ENCODE measurements at places on chromosomes 13 and 19. TPM values are rescaled to one million over a fixed set of nuclear protein-coding genes. Genes with fewer than 3 reads are reported as not detected.

The MEDAG gene
- polyA plus RNA-seq: 1.7 TPM

The BBC3 gene
- 1.8 TPM for polyA plus RNA-seq

The SRRM5 gene
- polyA plus RNA-seq: 0.71 TPM

The CPT1C gene
- polyA plus RNA-seq: 1.8 TPM

The CEACAM7 gene
- polyA plus RNA-seq: 59.6 TPM

The TSKS gene
- polyA plus RNA-seq: 0.55 TPM

The PRODH2 gene
- not detected for polyA plus RNA-seq

The STAP2 gene
- polyA plus RNA-seq: 126 TPM

The SLITRK1 gene
- polyA plus RNA-seq: not detected

The CIRBP gene
- polyA plus RNA-seq: 231 TPM

The RUBCNL gene
- 0.28 TPM for polyA plus RNA-seq

The KLK15 gene
- polyA plus RNA-seq: not detected

The FXYD3 gene
- 697 TPM for polyA plus RNA-seq

The ALDH16A1 gene
- 29.9 TPM for polyA plus RNA-seq

The SIAH3 gene
- 0.01 TPM for polyA plus RNA-seq

The C19orf85 gene
- polyA plus RNA-seq: not detected

The LIM2 gene
- not detected for polyA plus RNA-seq

The ZNF726 gene
- 2.0 TPM for polyA plus RNA-seq

The COX6B1 gene
- polyA plus RNA-seq: 1,339 TPM

The RDH8 gene
- polyA plus RNA-seq: not detected

The LGALS7 gene
- 405 TPM for polyA plus RNA-seq

The PNPLA6 gene
- 27.2 TPM for polyA plus RNA-seq

The IFNL1 gene
- polyA plus RNA-seq: not detected

The FCAR gene
- polyA plus RNA-seq: not detected

The ZNF564 gene
- 2.9 TPM for polyA plus RNA-seq

The C19orf81 gene
- not detected for polyA plus RNA-seq

The HSD11B1L gene
- 4.1 TPM for polyA plus RNA-seq

All from esophagus (tissue), 2 donors.